ENCODE measurements at places on chromosomes 5 and 9.

GRCh38 chr5:108437425-108437824, 55.5 kb upstream of the FBXL17 start:
- no peak for DNase-seq

- DNase-seq: no peak
Measured at GRCh38 chr5:65762234-65762633, 40.2 kb downstream of the NLN start.

- no peak for DNase-seq
Measured at GRCh38 chr5:14853685-14854084, 17.9 kb downstream of the ANKH start.

GRCh38 chr5:41247135-41247534, 33.8 kb upstream of the C6 start:
- DNase-seq: no peak

DNA sequence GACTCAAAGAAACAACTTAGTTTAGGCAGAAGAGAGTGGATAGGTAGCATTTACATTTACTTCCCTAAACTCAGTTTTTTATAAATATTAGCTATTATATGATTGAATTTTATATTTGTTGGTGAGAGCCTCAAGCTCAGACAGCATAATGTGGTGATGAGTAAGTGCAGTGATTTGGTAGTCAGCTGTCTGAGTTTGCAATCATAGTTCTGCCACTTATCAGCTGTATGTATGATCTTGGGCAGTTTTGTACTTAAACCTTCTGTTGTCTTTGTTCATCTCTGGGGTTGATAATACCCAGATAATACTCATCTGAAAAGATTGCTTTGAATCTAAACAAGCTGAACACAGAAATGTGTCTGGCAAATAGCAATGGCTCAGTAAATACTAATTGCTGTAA, 108.8 kb downstream of the ANXA1 start:
- DNase-seq: no peak

- DNase-seq: no peak
Measured at GRCh38 chr5:72325566-72326305, 5.6 kb downstream of the PTCD2 start.

DNA sequence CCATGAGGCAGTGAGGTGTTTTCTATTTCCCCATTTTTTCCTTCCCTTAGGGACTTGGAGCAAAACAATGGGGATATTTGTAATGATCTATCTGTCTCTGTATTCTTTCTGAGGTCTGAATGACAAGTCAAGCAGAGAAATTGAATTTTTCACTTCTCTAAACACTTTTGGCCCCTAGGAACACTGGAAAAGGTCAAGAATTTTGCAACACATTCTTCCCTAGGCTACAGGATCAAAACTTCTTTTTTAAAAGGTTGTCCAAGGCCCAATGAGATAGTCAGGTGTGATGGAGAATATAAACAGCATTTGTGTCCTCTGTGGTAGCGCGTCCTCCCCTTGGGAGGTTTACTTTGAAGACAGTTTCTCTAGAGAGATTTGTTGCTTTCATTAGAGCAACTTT, 620.5 kb downstream of the TLR4 start:
- DNase-seq: no peak

GRCh38 chr5:31995714-31996113, 178.4 kb downstream of the GOLPH3 start:
- no peak for DNase-seq

DNA sequence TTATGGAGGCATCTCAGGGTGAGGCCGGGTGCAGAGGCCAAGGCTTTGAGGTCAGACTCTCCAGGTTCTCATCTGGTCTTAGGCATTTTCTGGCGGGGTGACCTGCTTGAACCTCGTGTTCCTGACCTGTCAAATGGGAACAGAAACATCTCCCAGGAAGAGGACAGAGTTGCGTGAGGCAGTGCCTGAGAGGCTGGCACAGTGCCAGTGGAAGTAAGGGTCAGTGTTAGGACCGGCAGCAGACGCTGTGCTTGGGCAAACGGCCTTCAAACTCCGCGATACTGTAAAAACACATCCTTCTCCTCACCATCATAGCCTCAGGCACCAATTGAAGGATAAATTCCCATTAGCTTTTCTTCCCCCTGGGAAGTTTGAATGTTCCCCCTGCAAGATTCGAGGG, 55.6 kb upstream of the FCN2 start:
- DNase-seq: no peak

- DNase-seq: no peak
Measured at GRCh38 chr9:86643946-86644674, 289.9 kb upstream of the TUT7 start.

DNA sequence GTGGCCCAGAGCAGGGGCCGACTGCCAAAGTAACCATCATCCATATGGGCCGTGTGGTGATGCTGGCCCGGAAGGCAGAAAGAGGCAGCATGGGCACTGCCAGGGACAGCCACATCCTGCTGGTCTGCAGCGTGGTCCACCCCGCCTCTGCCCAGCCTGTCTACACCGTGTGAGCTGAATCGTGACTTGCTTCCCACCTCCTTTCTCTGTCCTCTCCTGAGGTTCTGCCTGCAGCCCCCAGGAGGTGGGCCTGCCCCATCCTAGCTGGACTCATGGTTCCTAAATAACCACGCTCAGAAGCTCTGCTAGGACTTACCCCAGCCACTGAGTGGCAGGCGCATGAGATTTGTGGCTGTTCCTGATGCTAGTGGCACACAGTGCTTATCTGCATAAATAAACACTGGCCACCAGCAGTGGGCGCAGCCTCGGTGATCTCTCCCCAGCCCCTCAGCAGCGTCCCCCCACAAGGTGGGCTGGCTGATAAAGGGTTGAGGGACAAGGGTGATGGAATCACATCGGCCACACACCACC, 22.6 kb upstream of the SUSD3 start:
- no peak for DNase-seq

DNA sequence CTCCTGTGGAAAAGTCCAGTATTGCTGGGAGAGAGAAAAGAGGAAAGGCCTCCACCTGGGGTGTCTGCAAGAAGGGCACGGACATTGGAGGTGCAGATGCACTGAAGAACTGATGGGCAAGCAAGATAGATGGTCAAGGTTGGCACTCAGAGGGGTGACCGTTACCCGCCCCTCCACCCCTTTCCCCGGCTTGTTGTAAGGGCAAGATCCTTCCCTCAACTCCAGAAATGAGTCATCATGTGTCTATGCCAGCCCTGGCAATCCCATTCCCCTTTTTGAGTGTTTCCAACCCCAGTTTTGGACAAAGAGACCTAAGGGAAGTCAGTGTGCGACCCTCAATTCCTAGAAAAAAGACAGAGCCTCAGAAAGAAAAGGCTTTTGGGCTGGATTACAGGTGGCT, 34.9 kb upstream of the ATP6V1G1 start:
- DNase-seq: no peak

DNA sequence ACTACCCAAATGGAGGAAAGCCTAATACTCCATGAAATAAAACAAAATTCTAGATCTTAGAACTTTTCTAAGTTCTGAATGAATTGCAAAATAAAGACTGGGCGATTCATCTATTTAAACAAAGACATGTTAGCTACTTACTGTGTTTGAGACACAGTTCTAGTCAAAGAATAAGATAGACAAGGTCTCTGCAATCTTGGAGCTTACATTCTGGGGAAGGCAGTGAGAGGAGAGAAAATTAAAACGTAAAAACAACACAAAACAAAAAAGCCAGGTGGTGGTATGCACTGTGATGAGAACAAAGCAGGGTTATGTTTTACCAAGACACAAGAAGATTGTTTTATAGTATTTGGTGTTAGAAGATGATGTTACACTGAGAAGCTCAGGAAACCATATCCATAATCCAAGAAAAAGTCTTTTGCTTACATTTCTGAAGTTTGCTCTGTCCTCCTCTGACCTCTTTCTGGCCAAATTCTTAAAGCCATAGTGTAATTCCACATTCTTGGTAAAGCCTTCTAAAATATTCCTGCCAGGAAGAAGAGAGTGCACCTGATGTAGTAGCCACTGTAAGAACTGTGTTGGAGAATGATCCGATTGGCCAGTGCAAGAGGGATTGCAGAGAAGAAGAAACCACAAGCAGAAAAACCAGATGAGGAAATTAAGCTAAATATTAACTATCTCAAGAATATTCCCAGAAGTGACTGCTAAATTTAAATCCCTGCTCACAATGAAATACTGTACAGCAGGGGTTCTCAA, 218.4 kb downstream of the PCSK1 start:
- DNase-seq: no peak

GRCh38 chr5:16870878-16871277, 65.2 kb downstream of the MYO10 start:
- no peak for DNase-seq

GRCh38 chr5:22852807-22853660, at the start of gene CDH12:
Gene CDH12 (minus strand): TSS chr5:22853344.
- no peak for DNase-seq

- DNase-seq: no peak
Measured at GRCh38 chr5:65026816-65027548, 258.3 kb downstream of the CWC27 start.

DNA sequence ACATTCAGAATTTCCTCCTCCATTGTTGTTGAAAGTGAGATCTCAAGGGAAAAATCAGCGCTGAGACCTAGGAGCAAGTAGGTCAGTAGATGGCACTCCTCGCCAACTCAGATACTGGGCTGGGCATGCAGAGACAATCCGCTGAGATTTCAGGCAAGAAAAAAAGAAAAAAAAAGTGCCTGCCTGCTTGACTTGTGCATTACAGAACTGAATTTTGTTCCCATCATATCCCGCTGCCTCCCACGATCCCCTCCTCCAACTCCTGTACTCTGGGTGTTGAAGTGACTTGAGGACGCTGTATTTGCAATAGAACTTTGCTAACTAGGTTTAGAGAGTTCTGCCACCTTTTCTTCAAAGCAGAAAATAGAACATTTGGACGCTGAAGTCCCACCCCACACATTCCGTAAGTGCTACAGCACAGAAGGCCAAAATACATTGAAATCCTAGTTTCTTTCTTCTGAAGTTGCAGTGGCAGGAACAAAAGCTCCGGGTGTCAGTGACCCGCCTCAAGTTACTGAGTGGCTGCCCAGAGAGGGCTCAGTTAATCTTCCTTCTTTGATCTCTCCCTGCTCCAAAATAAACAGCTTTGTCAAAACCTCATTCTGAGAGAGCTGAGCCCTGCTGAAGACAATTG, 265.8 kb downstream of the MLLT3 start:
- peak; percentile 50 for DNase-seq

DNA sequence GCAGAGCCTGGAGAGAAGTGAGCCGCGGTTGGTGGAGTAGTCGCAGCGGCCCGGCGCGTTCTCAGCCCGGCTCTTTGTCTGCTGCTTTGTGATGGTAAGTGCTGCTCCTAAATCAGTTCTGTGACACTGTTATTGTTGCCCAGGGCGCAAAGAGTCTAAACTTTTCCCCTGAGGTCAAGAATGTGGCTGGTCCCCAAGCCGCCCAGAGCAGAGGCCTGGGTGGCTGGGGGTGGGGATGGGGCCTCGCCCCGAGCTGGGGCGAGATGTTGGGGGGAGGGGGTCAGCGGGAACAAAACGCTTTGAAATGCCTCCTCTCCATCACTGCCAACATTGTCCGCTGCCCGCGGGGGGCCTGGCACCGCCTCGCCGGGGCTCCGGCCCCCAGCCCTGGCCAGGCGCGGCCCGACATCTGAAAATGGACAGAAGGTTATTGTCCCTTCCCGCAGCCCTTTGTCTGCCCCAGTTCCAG, 11.7 kb upstream of the CERCAM start:
- no peak for DNase-seq

DNA sequence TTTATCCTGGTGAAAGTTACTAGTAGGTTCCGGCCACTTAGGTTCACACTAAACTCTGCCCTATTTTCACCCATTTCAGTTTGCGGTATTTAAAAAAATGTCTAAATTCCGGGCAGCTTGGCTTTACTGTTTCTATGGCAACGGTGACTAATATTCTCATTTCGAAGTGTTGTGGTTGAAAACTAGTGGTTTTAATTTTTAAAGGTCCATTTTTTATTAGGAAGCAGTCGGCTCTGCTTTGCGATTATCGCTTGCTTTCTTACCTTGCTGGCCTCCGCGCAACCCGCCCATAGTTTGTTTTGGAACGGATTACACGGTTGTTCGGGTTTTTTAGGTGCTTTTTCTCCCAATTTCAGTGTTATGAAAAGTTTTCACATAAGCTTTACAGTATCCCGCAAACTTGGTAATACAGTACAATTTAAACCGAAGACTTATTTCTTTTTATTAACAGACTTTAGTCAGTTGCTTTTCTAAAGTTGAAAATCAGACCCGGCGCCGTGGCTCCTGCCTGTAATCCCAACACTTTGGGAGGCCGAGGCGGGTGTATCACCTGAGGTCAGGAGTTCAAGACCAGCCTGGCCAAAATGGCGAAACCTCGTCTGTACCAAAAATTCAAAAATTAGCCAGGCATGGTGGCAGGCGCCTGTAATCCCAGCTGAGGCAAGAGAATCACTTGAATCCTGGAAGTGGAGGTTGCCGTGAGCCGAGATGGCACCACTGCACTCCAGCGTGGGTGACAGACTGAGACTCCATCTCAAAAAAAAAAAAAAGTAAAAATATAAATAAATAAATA, 1.6 kb downstream of the KDM4C start:
- no peak for DNase-seq

- DNase-seq: no peak
Measured at GRCh38 chr5:120614531-120615180, 150.6 kb downstream of the PRR16 start.

DNA sequence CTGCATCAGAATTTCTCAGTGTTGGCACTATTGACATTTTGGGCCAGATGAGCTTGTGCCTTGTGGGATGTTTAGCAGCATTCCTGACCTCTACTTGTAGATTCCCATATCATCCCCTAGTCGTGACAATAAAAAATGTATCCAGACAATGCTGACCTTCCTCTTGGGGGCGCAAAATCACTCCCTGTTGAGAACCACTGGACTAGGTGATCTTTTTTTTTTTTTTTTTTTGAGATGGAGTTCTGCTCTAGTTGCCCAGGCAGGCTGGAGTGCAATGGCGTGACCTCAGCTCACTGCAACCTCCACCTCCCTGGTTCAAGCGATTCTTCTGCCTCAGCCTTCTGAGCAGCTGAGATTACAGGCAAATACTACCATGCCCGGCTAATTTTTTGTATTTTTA, 22.6 kb downstream of the STXBP1 start:
- DNase-seq: no peak

DNA sequence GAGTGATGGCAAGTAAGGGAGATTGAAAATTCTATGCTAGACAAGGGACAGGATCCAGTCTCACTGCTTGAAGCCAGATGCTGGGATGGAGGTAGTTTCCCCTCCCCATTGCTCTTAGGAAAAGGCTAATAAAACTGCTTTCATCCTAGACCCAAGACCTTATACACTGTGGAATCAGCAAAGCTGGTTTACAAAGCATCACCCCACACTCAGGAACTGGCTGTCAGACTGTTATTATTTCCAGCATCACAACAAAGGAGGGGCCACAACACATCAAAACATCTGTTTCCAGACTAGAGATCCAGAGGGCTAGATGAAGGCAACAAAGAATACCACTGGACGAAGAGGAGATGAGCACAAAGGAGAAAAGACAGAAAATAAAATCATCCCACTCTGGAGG, 364.6 kb upstream of the PTGER4 start:
- no peak for DNase-seq

Data from left ventricle myocardium superior (tissue), 1 donor.